ENCODE measurements at places on chromosomes 5 and 9. TPM values are rescaled to one million over a fixed set of nuclear protein-coding genes. Genes with fewer than 3 reads are reported as not detected.

GRCh38 chr9:110337727-110338126 is at the start of gene TXNDC8:
TSS of gene TXNDC8 (minus strand) at chr9:110337863.
- H3K4me3 ChIP-seq: no peak within 1 kb of the TSS
- H3K4me1 ChIP-seq: no peaks in the 10 kb centered on the region
- DNase-seq: no peak
- no peak within 1 kb of the TSS for H3K27ac ChIP-seq
- no peaks in the 10 kb centered on the region for H3K36me3 ChIP-seq
- no peaks in the 10 kb centered on the region for H3K27me3 ChIP-seq

GRCh38 chr5:163622799-163623198 is 117.4 kb downstream of the MAT2B start:
- peaks cover 71% of the 10 kb centered on the region for H3K27me3 ChIP-seq
- DNase-seq: no peak
- H3K4me3 ChIP-seq: no peak overlapping the region

DNA sequence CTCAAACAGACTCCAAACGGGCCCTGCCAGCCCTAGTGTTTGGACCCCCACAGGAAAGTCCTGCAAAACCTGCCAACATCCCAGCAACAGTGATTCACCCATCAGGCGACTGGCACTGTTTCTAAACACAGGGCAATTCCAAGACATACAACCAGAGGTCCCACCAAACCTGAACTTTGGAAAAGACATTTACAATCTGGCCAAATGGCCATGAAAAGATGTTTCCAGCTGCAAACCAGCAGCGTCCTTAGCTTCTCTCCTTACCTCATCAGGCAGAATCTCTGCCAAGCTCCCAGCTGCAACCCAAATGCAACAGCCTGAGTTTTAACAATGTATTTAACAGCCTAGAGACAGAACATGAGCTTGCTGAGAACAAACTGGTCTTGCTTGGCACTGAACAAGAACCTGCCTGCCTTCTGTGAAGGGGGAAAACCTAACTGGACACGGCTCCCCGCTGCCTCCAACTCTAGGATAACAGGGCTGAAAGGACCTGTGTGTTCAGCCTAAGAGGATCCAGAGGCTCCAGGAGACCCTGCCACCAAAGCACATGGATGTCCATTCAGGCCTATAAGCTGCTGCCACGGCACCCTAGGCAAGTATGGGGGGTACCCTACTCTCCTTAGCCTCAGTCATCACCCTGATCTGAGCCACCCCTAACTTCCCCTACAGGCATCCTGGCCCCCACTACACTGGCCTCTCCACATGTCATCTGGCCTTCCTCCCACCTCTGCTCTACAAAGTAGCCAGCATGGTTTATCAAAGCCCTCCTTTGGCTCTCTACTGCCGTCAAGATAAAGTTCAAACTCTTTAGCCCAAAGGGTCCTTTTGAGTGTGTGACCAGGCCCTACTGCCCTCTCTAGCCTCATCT is 5.6 kb downstream of the P4HA2 start:
- peaks cover 18% of the 10 kb centered on the region for H3K4me1 ChIP-seq
- H3K27me3 ChIP-seq: no peaks in the 10 kb centered on the region
- no peak overlapping the region for H3K4me3 ChIP-seq
- DNase-seq: no peak
- no peak overlapping the region for H3K27ac ChIP-seq

GRCh38 chr9:69279733-69280132 is 45.3 kb upstream of the ENTREP1 start:
- H3K4me1 ChIP-seq: peaks cover 4% of the 10 kb centered on the region
- H3K36me3 ChIP-seq: no peaks in the 10 kb centered on the region
- DNase-seq: no peak
- no peak overlapping the region for H3K27ac ChIP-seq

DNA sequence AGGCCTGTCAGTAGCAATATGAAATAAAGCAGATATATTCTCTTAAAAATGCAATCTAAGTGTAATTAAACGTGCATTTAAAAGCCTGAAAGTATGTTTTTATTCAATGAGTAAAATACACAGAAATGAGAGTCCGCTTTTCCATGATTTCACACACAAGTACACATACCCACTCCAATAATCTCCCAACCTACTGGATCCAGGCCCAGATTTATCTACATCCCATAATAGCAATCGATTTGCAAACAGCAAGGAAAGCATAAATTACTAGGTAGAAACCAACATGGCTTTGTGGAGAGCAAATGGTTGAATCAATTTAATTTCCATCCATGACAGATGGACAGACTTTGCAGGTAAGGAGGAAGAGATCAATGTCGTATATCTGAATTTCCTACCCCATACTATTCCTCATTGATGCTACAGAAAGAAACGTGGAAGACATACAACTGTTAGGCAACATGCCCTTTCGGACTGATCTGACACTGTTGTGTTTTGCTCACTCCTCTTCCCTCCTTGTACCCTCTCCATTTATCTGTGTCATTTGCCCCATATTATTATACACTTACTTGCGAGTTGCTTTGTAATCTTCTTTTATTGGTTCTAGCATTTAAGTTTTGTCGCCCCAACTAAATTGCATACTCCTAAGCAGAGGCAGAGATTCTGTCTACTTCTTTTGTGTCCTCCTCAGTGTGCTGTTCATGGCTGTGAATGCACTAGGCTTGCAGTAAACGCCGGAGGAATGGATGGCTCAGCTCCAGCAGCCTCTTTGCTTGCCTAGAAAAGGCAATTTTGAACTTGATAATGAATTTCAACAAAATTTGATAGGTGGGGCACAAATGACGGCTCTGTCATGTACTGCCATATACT is 133.6 kb downstream of the NFIB start:
- no peak overlapping the region for H3K27ac ChIP-seq
- H3K4me1 ChIP-seq: no peaks in the 10 kb centered on the region
- DNase-seq: no peak
- H3K36me3 ChIP-seq: no peaks in the 10 kb centered on the region
- no peaks in the 10 kb centered on the region for H3K27me3 ChIP-seq

GRCh38 chr5:15290953-15291352 is 209.0 kb upstream of the FBXL7 start:
- H3K27ac ChIP-seq: no peak overlapping the region
- no peak for DNase-seq
- H3K27me3 ChIP-seq: no peaks in the 10 kb centered on the region
- H3K36me3 ChIP-seq: no peaks in the 10 kb centered on the region
- no peaks in the 10 kb centered on the region for H3K4me1 ChIP-seq

DNA sequence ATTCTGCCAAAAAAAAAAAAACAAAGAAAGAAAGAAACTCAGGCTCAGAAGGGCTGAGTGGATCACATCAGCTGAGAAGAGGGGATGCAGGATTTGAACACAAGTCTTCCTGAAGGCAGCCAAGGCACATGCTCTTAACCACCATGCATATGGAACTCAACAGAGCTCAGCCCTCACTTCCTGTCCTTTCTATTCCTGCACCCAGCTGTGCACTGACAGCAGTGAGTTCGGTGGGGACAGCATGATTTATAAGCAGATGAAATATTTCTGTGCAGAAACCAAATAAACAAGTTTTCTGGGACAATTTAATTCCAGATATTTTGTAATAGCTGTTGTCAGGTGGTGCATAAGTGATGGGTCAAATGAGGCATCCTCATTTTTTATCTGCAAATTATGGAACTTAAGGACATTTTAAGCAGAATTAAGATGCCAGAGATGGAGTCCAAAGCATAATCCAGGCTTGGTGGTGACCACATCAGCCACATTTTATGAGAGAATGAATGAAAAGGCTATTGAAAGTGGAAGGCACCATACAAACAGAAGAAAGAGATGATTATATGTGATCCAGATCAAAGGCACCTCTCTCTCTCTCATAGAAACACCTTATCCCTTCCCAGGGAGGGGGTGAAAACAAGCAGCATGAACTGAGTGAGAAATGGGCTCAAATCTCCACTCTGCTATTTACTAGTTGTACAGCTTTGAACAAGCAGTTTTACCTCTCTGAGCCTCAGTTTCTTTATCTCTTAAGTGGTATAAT is 303.6 kb upstream of the MSX2 start:
- no peak overlapping the region for H3K4me3 ChIP-seq
- DNase-seq: no peak
- peaks cover 4% of the 10 kb centered on the region for H3K4me1 ChIP-seq
- no peak overlapping the region for H3K27ac ChIP-seq
- H3K27me3 ChIP-seq: peaks cover 6% of the 10 kb centered on the region
- H3K36me3 ChIP-seq: no peaks in the 10 kb centered on the region

- H3K27ac ChIP-seq: no peak overlapping the region
- H3K4me1 ChIP-seq: no peaks in the 10 kb centered on the region
- H3K4me3 ChIP-seq: no peak overlapping the region
- no peaks in the 10 kb centered on the region for H3K36me3 ChIP-seq
- no peak for DNase-seq
- H3K27me3 ChIP-seq: peaks cover 15% of the 10 kb centered on the region
Measured at GRCh38 chr9:109870365-109870764, 90.4 kb downstream of the PALM2AKAP2 start.

The N4BP3 gene
- 0.73 TPM for total RNA-seq

DNA sequence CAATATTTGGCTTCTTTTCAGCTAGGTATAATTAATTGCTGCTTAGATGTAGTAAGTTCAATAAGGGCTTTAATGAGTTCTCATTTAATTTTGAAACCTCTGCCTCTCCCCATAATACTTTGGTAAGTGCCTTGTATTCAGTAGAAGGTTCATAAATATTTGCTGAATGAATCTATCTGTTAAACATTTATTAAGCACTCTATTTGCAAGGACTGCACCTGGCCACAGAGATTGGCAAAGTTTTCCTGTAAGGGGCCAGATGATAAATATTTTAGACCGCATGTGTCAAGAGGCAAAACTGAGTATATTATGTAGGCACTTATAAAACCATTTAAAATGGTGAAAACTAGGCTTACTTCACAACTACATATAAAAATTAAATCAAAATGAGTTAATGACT is 19.0 kb upstream of the GNA14 start:
- no peak overlapping the region for H3K27ac ChIP-seq
- H3K27me3 ChIP-seq: no peaks in the 10 kb centered on the region
- H3K4me3 ChIP-seq: no peak overlapping the region
- DNase-seq: no peak
- no peaks in the 10 kb centered on the region for H3K36me3 ChIP-seq

The SEMA5A gene
- 0.20 TPM for total RNA-seq

GRCh38 chr5:55360190-55360589 is 52.4 kb downstream of the MTREX start:
- peaks cover 34% of the 10 kb centered on the region for H3K36me3 ChIP-seq
- H3K4me1 ChIP-seq: no peaks in the 10 kb centered on the region
- H3K4me3 ChIP-seq: no peak overlapping the region
- no peak for DNase-seq
- H3K27me3 ChIP-seq: no peaks in the 10 kb centered on the region

GRCh38 chr9:94768766-94769165 is 42.3 kb downstream of the AOPEP start:
- H3K27ac ChIP-seq: no peak overlapping the region
- H3K4me1 ChIP-seq: no peaks in the 10 kb centered on the region
- H3K27me3 ChIP-seq: no peaks in the 10 kb centered on the region
- H3K36me3 ChIP-seq: no peaks in the 10 kb centered on the region
- no peak overlapping the region for H3K4me3 ChIP-seq

GRCh38 chr5:115179030-115179393 is 9.3 kb upstream of the TRIM36 start:
- no peaks in the 10 kb centered on the region for H3K4me1 ChIP-seq
- peak overlapping the region; percentile 50 for H3K4me3 ChIP-seq
- no peaks in the 10 kb centered on the region for H3K36me3 ChIP-seq
- H3K27ac ChIP-seq: no peak overlapping the region

DNA sequence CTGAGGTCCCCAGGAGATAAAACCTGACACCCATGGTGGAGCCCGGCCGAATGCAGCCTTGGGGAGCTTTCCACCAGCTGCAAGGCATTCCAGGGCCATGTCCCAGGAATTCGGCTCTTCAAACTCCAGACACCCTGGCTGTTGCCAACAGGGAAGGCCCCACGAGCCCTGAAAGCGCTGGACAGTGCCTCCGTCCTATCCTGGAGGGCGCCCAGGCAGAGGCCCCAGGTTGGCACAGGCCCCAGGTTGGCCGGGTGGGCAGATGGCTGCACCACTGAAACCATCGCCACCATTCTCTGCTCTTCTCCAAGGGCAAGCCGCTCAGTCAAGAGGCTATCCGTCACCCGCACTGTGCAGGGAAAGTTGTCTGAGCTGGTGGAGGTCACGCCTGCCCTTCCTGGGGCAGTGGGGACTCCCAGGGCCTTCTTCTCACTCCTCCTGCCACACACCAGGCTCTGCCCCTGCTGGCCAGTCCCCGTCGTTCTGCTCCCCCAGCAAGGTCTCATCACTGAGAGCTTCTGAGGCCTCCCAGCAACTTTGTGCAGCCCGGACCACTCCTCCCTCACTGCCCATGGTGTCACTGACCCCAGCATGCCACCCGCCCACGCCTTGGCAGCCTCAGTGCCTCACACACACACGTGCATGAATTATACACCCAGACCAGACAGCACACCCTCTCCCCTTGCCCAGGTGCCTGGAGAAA is 21.2 kb downstream of the SLC6A3 start:
- DNase-seq: no peak
- H3K27ac ChIP-seq: no peak overlapping the region
- H3K4me1 ChIP-seq: no peaks in the 10 kb centered on the region
- H3K4me3 ChIP-seq: no peak overlapping the region
- no peaks in the 10 kb centered on the region for H3K36me3 ChIP-seq
- peaks cover 3% of the 10 kb centered on the region for H3K27me3 ChIP-seq

- DNase-seq: no peak
- no peak overlapping the region for H3K4me3 ChIP-seq
- H3K36me3 ChIP-seq: no peaks in the 10 kb centered on the region
- H3K27me3 ChIP-seq: no peaks in the 10 kb centered on the region
- H3K27ac ChIP-seq: no peak overlapping the region
- no peaks in the 10 kb centered on the region for H3K4me1 ChIP-seq
Measured at GRCh38 chr5:109416882-109417281, 7.1 kb upstream of the PJA2 start.

GRCh38 chr9:37566716-37567115 is 9.5 kb downstream of the FBXO10 start:
- no peak overlapping the region for H3K27ac ChIP-seq
- H3K4me3 ChIP-seq: no peak overlapping the region
- DNase-seq: no peak
- no peaks in the 10 kb centered on the region for H3K36me3 ChIP-seq

GRCh38 chr5:40585537-40586267 is 94.0 kb upstream of the PTGER4 start:
- DNase-seq: no peak
- no peak overlapping the region for H3K27ac ChIP-seq

The LOX gene
- total RNA-seq: 3.6 TPM

DNA sequence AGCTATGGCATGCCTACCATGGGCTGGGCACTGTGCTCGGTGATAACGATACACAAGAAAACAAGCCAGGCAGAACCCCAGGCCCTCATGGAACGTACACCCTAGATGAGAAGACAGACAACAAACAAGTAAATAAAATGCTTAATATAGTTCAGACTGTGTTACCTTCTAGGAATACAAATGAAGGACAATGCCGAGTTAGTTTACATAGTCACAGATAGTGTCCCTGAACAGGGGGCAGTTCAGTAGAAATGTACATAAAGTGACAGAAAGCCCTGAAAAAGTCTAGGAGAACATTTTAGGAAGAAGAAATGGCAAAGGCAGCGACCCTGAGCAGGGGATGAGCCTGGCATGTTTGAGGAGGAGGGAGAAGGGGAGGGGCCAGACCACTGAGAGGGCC is 21.7 kb downstream of the SLC22A5 start:
- H3K4me1 ChIP-seq: no peaks in the 10 kb centered on the region
- no peak overlapping the region for H3K4me3 ChIP-seq
- no peak for DNase-seq
- H3K27me3 ChIP-seq: no peaks in the 10 kb centered on the region
- H3K36me3 ChIP-seq: no peaks in the 10 kb centered on the region

The ATP10B gene
- not detected for total RNA-seq

The LCN15 gene
- total RNA-seq: not detected
